ENCODE measurements at places on chromosomes 1 and 21.

DNA sequence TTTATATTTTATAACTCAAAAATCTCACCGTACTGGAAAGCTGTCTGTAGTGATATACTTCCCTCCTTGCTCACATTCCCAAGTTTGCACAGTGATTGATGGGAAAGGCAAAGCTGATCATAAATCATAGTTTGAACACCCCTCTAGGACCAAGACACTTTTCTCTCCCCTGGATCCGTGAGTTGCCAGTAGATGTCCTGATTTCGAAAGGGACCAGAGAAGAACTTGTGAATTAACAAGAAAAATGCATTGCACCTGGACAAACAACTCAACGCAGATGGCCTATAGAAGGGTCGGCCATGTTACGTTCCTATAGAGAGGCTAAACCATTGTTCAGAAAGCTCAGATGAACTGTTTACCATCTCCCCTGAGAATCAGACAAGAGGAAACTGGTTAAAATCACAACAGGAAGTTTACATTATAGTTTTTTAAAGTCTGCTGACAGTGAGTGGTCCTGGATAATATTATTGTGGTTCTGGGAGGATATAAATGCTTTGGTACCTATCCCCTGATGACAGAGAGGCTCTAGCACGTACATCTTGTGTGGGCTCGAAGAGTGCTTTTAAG is 124.0 kb upstream of the SLC45A1 start:
- DNase-seq = no peak

GRCh38 chr1:109922326-109922725 is 11.7 kb downstream of the CSF1 start:
- DNase-seq = no peak

DNA sequence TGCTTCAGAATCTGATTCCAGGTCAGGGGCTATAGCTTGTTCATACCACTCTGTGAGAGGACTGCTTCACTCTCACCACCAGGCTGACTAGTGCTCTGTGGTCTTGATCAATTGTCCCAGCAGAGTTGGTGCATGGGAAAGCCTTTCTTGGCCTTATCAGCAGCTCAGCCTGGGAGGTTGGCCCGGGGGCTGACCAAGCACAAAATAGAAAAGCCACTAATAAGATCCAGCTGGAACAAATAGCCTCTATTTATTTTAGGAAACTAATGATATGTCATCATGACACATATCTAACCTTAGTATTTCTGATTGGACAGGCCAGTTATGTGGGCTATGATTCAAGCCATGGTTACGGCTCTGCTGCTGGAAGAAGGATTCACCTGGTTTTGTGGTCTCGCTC is 134.2 kb downstream of the GDAP2 start:
- peak; percentile 18 for DNase-seq

DNA sequence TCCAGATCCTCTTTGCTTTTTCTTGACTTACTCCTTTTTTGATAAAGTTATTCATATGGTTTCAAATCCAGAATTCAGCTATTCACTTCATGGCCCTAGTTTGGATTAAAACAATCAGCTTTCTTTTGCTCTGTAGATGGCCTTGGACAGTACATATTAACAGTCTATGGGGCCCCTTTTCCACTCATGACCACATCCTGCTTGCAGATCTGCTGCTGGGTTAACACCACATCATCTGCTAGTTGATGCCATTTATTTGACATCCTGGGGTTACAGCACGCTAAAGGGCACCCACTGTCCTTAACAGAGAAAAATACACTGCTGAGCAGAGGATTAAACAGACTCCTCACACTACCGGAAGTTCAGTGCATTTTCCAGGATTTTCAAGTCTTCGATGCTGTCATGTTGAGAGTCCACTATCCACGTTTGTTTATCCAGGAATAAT is 941 bp upstream of the IFI16 start:
- no peak for DNase-seq

- DNase-seq = no peak
Observed at GRCh38 chr1:46521414-46521813, 30.0 kb downstream of the KNCN start.

DNA sequence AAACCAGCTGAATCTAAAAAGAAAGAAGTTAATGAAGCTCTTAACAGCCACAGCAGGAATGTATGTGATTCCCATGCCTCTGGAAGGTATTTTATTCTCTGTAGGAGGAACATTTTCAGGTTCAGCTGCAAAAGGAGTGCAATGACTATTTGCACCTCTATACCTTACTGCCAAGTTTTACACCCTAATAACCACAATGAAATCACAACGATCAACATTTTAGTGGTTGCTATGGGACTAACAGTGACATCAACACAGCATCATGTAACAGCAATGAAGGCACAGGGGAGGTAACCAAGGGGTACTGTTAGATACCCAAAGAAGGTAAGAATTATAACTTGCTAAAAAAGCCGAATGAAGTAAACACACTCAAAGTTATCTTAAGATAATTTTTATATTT is 116.3 kb upstream of the HP1BP3 start:
- DNase-seq = no peak

- DNase-seq = no peak
Observed at GRCh38 chr1:37509181-37509580, 5.4 kb downstream of the MEAF6 start.

Data from adipocyte (in vitro differentiated cells).